Thyroid gland (tissue), 4 donors: ENCODE measurements at places on chromosomes 5 and 9. TPM values are rescaled to one million over a fixed set of nuclear protein-coding genes. Genes with fewer than 3 reads are reported as not detected.

PLK2 gene
- total RNA-seq: 34.9 TPM

OR1J2 gene
- not detected for total RNA-seq

GFI1B gene
- total RNA-seq: not detected

PDE8B gene
- 279 TPM for total RNA-seq
